SK-N-SH treated with all-trans-retinoic acid at 6 μM for 48 hours (cell line): ENCODE measurements at places on chromosomes 12 and 14.

- no peak for ATAC-seq
These were observed 347.8 kb downstream of the KCNH5 start for GRCh38 chr14:62697461-62697860.

- ATAC-seq, result peak; percentile 36; the same call in 1 of the 3 replicates
These were observed 342.6 kb downstream of the NOVA1 start for GRCh38 chr14:26255213-26255612.

GRCh38 chr12:10618338-10618987, 5.1 kb upstream of the MAGOHB start:
- ATAC-seq, result peak; percentile 40; the same call in 2 of the 3 replicates

DNA sequence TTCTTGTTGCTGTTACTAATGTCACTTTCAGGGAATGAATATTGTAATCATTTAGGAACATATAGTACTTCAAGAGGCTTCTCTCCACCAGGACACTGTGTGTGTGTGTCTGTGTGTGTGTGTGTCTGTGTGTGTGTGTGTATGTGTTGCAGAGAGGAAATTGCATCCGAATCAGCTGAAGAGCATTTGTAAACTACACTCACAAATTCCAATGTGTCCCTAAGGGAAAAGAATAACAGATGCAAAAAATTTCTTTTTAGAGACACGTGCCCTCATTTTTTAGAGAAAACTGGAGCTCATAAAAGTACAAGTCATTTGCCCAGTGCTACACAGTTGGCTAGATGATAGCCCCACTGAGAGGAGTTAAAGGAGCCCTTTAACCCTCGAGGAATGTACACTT, 168.8 kb downstream of the ANO4 start:
- ATAC-seq, result no peak

GRCh38 chr12:9118158-9118557, 2.4 kb upstream of the A2M start:
- no peak for ATAC-seq

DNA sequence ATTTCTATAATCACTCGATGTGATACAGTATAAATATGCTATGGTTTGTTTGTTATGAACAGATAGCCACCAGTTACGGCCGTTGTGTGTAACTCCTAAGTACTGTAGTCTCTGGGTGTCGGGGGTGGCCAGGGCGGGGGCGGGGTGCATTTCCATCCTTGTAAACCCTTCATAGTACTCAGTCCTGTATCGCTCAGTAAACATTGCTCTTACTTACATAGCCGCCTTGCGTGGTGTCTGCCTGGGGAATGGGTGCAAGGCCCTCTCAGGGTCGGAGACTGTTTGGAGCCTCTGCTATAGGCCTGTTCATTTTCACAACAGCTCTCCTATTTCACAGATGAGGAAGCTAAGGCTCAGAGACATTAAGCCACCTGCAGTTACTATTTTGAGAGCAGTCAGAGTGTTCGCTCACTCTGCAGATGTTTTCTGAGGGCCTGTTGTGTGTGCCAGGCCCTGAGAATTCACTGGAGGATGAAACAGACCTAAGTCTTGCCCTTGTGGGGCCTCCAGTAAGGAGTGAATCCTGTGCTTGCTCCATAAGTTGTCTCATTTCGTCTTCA, 42.5 kb downstream of the JDP2 start:
- ATAC-seq, result no peak

DNA sequence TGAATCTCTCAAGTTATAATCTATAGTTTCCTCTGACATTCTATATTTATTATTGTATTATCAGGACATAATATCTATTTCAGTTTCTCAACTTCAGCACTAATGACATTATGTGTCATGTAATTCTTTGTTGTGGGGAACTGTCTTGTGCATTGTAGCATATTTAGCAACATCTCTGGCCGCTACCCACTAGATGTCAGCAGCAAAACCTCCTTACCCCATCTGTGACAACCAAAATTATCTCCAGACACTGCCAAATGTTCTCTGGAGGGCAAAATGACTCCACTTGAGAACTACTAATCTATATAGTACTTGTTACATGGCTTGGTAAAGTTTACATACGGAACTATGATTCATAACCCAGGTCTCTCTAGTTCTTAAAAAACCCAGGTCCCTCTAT, 110.2 kb downstream of the RASSF9 start:
- no peak for ATAC-seq

DNA sequence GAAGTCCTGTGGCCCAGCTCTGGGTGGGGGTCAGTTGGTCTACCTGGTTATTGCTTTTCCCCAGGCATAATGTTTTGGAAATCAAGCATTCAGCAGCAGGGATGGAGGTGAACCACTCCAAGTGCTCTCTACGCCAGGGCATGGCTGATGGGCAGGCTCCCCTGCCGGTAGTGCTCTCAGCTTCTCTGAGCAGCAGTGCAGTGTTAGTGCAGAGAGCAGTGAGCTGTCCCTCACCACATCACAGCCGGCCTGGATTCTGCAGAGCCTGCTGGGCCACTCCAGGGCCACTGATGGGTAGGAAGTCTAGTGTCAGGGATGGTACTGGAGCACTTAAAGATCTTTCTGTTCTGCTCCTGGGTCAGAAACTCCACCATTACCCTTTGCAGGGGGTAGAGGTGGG, 151.1 kb downstream of the CALM1 start:
- no peak for ATAC-seq
